ENCODE measurements at places on chromosomes 1 and 21.

GRCh38 chr1:106944721-106945120 is 111.8 kb upstream of the PRMT6 start:
- DNase-seq: no peak

GRCh38 chr1:8671306-8671917 is 146.0 kb downstream of the RERE start:
- no peak for DNase-seq

DNA sequence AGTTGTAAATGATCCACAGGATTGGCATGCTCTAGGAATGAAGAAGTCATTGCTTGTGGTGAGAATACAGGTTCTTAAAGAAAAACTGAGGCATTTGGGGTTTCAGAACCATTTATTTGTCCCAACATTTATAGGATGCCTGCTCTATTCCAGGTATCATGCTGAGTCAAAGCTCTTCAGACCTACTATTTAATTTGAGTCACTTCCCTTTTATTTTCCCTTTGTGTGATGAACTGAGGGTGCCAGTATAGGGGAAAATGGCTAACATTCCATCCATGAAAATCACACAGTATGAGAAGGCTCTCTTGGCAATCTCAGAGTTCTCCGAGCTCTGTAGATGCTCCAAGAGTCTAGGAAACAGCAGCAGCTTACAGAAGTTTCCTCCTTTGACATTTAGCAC is 110.4 kb downstream of the RNF220 start:
- DNase-seq: no peak

GRCh38 chr1:64545118-64545843 is 75.4 kb downstream of the CACHD1 start:
- DNase-seq: no peak

DNA sequence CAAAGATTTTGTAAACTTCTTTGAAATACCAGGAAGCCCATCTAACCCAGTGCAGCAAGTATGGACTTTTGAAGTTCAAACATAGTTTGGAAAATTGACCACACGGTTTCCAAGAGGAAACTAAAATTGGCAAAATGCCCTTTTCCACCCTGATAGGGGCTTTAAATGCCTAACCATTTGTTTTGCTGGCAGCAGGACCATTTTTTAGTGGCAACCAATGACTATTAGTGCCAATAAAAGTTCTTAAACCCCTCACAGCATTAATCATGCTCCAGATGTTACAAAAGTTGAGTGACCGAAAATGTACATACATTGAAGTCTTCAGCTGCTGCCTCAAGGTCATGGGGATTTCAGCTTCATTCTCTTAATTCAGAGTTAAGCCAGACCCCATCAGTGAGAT is 46.4 kb upstream of the ENAH start:
- DNase-seq: no peak

DNA sequence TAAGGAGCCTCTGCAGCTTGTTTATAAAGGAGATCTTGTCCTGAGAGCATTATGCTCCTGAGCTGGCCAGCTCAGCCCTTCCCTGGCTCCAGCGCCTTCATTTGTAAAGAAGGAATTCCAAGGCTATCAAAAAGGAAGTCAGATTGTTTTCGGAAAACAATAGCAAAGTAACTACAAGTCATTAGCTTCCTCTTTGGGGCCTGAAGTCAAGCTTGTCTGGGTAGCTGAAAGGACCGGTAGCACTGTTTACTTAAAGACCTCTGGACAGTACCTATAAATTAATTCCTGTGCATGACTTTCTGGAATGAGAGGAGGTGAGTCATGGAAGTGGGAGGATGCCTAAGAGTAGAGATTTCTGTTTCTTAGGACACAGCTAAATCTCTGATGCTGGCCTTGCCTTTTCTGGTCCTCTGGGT is 20.7 kb upstream of the GJA5 start:
- DNase-seq: no peak
